ENCODE measurements at places on chromosomes 4 and X.

DNA sequence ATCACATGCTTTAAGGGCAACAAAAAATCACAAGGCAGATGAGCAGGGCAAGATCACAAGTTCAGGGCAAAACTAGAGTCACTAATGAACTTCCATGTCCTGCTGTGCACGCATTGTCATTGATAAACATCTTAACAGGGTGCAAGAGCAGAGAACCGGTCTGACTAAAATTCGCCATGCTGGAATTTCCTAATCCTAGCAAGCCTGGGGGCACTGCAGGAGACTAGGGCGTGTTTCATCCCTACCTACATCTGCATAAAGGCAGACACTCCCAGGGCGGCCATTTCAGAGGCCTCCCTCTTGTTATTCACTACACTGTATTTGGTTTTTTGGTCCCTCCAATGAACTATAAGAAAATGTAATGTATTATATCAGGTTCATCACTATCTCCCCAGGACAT lies 203.6 kb downstream of the ARHGEF9 start:
- DNase-seq, result no peak

- no peak for DNase-seq
Observed at GRCh38 chrX:119636419-119636818, 30.2 kb upstream of the NKRF start.

DNA sequence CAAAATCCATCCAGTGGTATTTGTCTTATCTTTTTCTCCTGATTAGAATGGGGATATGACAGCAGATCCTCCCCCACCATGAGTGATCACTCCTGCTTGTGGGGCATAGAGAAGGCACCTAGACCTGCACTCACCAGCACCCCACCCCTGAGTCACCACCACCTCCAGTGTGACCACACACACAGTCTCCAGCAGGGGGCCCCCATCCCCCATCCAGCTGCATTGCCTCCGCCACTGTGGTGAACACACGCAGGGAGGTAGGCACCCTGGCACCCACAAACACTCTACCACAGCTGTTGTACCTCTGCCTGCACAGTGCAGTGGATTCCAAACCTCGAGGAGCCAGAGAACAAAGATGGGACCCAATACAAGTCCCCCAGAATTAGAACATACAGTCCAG lies 9.0 kb upstream of the MAGEA8 start:
- DNase-seq, result peak; percentile 50

- no peak for DNase-seq
Observed at GRCh38 chrX:95956745-95957144, 727.9 kb upstream of the DIAPH2 start.

DNA sequence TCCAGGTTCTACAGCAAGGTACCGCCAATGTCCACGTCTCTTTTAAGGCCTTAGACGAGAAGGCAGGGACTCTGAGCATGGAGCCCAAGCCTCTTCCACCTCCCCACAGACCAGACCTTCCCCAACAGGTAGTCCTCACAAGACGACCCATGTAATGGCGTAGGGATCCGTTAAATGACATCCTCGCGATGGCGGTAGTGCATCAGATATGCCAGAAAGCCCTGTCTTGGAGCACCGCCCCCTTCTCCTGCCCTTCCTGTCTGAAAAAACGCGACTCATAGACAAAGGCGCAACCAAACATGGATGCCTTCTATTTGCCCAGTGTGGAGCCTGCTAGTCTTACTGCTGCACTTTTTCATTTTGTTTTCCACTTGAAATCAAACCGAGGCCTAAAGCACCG lies 185.4 kb downstream of the OR13H1 start:
- no peak for DNase-seq

All from stimulated activated CD4-positive, alpha-beta T cell treated with anti-CD3 and anti-CD28 coated beads, Interleukin-4, amount 100 ng/mL, for 4 hours (primary cell).